ENCODE measurements at places on chromosomes 2 and 18.

DNA sequence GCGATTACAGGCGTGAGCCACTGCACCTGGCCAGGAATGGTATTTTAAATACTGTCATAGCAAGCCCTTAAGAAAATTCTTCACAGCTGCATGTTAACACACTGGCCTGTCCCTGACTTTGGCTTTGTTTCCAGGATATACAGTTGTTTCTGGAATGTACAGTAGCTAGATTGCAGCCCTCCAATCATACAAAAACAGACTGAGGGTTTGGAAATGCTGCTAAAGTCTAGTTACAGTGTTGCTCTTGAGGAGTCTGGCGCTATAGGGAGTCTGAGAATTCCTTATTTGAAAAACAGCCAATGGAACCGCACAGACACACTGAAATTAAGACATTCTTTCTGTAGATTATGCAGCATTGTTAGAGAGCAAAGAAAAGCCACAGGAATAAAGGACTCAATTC, 37.7 kb downstream of the STON1 start:
- DNase-seq = no peak

- no peak for DNase-seq
Observed at GRCh38 chr2:18999198-18999597, 359.2 kb downstream of the OSR1 start.

DNA sequence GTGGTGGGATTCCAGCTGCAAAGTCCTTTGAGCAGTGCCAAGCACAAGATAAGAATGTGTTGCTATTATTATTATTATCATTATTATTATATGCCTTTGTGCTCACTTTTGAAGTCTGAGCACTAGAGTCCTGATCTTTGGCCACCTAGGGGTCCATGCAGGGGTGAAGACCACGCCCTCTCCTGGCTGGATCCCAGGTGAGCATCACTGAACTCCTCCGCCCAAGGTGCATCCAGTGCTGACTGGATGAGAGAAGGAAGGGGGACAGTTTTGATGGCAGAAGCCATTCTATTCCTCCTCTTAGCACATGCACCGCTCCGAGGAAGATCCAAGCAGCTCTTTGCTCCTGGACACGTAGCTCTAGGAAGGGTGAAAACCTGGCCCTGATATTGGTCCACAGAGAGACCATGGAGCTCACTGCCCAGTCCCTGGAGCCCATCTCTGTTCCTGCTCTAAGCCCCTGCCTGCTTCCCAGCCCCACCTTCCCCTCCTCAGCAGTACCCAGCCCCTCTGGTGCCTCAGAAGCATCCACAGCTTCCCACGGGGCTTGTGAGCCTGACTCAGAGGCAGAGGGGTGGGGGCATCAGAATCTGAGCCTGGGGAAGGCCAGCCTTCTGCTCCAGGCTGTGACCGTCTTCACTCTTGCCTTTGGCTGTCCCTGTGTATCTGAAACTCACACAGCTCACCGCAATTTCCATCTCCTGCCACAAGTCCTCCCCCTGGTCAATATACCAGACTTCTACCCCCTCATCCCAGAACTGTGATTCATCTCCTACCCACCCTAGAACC, 45.4 kb downstream of the MCFD2 start:
- DNase-seq = no peak

- DNase-seq = no peak
Observed at GRCh38 chr2:219125886-219126270, 34.7 kb downstream of the NHEJ1 start.

- no peak for DNase-seq
Observed at GRCh38 chr2:168997118-168997521, 34.0 kb downstream of the ABCB11 start.

GRCh38 chr2:212027681-212028628, 510.6 kb downstream of the ERBB4 start:
- DNase-seq = no peak

DNA sequence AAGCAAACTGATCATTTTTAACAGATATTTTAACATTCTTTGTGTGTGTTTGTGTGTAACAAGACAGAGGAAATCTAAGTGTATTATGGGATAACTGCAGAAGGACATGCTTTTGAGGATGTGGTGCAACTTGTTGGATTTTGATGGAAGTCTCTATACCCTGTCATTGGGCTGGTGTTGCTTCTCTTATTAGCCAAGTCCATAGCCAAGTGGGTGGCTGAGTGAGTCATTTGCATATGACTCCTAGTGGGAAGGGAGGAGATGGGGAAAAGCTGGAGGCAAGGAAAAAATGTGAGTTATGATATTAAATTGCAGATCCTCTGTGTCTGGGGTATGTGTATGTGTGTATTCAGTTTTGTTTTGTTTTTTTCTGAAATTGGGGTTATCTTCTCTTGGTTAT, 879.9 kb downstream of the DCC start:
- DNase-seq = no peak

DNA sequence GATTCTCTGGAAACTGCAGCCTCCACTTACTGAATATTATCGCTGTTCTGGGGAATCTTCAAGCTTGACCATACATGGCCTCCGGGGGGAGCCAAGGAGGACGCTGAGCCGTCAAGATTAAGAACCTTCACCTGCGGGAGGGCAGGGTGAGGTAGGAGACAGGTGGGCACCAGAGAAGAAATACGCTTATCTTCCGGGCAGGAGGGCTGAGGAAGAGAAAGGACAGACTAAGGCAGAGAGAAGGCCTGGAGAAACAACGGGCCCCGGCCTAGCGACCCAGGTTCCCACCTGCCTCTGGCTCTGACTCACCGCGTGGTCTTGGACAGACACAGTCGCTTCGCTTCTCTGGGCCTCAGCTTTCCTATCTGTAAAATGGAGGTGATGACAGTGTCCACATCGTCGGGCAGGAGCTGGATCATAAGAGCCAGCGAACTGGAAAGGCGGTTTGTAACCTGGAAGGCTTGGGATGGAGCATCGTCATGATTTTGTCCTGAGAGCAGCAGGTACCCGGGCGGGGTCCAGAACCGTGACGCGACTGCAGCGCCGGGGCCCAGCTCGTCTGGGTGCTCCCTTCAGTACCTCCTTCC, 659 bp downstream of the ZNF142 start:
- DNase-seq = peak; percentile 68
